ENCODE measurements at places on chromosomes 5 and 9. TPM values are rescaled to one million over a fixed set of nuclear protein-coding genes. Genes with fewer than 3 reads are reported as not detected.

DNA sequence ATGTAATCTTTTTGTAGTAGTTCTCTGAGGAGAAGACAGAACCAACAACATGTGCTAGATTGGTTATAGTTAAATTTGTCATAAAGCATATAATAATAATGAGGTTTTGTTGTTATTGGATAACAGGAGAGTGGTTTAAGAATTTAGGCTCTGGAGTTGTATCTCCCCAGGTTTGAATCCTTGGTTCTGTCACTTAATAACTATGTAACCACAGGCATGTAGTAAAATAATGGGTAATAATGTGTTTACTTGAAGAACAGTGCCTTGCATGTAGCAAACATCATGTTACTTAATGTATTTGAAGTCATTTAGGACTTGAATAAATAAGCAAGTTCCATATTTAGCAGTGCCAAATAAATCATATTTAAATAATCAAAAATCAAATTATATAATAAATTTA, 55.8 kb downstream of the NSD1 start:
- DNase-seq: no peak

PRSS3 gene
- 986 TPM for polyA plus RNA-seq

DNA sequence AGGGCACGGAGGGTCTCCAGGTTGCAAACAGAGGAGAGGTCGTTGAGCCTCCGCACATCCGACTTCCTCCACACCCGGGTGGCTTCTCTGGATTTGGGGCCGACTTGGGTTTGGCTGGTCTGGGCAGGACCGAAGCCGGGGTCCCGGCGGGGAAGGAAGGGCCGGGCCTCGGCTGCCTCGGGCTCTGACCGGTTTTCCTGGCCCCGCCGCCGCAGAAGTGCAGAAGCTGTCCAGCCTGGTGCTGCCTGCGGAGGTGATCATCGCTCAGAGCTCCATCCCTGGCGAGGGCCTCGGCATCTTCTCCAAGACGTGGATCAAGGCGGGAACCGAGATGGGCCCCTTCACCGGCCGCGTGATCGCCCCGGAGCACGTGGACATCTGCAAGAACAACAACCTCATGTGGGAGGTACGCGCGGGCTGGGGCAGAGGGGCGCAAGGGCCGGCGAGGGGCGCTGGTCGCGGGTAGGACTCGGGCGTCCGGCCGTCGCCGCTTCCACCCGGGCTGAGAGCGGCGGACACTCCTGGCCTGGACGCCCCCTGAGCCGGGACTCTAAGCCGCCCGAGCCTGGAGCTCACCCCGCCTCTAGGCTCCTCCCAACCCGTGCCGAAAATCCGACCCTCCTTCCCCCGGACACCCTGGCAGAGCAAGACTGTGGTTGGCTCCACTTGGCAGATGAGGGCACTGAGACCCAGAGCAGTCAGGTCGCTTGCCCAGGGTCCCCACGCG, 2.2 kb downstream of the PRDM12 start:
- DNase-seq: no peak

CCDC183 gene
- 9.2 TPM for polyA plus RNA-seq

DNA sequence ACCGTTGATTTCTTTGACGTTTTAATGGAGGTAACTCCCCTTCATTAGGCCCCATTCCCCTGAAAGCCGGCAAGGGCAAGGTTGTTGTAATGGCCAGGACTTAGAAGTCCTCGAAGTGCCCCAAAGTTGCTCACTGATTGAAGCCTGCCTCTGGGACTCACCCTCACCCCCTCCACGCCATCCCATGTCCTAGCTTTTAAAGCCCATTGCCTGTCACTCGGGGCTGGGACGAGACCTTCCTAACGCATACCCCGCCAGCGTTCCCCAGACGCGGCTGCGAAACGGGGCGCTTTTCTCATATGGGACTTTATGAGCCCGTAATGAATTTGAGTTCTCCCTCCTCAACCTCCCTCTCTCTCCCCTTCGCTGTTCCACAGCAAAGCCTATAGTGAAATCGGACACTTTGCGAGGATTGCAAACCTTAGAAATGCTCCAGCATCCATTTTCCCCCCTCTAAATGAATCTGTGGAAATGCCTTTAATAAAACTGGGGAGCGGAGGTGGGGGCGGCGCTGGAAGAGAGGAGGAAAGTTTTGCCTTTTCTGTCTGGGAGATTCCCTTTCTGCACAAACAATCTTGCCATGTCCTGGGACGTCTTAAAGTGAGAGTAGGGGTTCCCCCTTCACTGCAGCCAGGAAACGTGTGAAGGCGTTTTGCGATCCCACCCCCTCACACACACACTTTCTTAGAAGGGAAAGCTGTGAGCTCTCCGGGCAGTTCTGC, 1.5 kb downstream of the PAPPA start:
- DNase-seq: no peak

PCSK1 gene
- 3.8 TPM for polyA plus RNA-seq

DNA sequence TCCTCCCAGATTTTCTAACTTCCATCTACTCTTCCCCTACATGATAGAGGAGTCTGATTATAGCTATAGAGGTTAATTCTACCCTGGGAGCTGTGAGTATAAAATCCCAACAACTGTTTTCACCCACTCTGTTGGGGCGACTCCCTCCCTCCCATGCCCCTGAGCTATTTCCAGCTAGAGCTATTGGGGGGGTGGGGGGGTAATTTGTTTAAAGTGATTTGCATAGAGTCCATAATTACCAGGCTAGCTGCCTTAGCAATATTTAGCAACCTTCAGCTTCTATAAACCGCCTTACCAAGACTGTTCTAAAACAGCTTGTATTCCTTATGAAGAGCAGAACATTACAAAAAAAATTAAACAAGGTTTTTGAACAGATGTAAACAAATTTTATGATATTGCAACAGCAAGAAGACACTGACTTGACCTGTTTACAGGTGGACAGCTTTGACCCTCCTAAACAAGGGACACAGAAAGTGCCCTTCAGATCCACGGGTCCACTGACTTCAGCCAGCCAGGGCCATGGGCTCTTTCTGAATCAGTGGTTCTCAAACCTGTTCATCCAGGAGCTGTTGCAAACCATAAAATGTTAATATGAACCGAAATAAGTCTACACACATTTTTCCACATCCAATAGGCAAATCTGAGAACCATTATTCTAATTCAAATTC, 98.2 kb downstream of the OTULIN start:
- DNase-seq: no peak

PHYHD1 gene
- 71.3 TPM for polyA plus RNA-seq

DNA sequence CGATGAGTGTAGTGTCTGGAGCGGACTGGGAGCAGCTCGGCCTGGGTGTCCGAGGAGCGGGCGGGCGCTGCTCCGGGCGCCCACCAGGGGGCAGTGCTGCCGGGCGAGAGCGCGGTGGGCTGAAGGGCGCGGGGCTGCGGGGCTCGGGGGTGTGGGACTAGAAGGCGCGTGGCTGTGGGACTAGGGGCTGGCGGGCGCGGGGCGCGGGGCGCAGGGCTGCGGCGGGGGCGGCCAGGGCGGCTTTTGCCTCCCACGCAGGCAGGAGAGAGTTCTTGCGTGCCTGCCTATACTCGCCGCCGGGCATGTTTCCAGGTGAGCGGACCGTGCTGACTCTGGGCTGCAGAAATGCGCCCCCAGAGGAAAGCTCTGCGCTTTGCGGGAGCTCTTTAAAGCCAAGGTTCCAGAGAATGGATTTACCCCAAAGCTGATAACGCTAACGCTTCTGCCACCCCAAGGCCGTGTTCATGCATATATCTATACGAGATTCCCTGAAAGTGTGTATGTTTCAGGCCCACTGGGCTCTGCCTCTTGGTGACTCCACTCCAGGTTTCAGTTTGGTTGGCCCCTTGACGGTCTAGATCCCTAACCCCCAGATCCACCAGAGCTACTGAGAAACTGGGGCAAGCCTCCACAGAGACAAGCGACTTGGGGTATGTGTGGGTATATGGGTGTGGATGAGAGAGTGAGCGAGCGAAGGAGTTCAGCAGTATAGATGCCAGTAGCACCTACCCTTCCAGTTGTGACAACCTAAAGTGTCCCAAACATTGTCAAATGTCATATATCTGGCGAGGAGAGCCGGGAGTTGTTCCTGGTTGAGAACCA, 56.2 kb downstream of the ACER2 start:
- peak; percentile 85 for DNase-seq

DNA sequence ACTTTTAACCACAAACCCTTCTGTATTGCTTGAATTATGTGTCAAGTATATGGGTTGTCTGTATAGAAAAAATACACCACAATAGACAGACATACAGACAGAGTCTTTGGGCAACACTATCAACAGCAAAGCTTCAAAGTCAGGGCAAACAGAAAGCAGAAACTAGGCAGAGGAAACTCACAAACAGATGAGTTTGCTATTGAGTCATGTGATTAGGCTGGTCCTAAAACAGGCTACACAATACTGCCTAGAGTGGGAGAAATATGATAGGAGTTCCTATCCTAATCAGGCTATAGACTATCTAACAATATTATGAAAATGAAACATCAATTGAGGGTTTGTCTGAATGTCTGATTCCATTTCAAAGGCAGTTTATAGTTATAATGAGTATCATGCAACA, 156.4 kb downstream of the EDIL3 start:
- DNase-seq: no peak

GRCh38 chr9:27933210-27934025, 360.1 kb upstream of the C9orf72 start:
- no peak for DNase-seq

SCGB3A2 gene
- polyA plus RNA-seq: not detected

GRCh38 chr5:59621477-59621876, 272.0 kb downstream of the PDE4D start:
- no peak for DNase-seq

PAPPA gene
- polyA plus RNA-seq: 0.16 TPM

GRCh38 chr9:78601957-78602565, 305.1 kb downstream of the PSAT1 start:
- no peak for DNase-seq

ZDHHC12 gene
- polyA plus RNA-seq: 56.9 TPM

GRCh38 chr5:111478266-111478665, 34.1 kb downstream of the STARD4 start:
- no peak for DNase-seq

- DNase-seq: no peak
Measured at GRCh38 chr5:107168086-107168485, 502.7 kb downstream of the EFNA5 start.

Data from pancreas (tissue), 10 donors.